ENCODE measurements at places on chromosomes 1 and 21.

- no peak for DNase-seq
These were observed 25.7 kb downstream of the LY9 start for GRCh38 chr1:160821627-160822026.

DNA sequence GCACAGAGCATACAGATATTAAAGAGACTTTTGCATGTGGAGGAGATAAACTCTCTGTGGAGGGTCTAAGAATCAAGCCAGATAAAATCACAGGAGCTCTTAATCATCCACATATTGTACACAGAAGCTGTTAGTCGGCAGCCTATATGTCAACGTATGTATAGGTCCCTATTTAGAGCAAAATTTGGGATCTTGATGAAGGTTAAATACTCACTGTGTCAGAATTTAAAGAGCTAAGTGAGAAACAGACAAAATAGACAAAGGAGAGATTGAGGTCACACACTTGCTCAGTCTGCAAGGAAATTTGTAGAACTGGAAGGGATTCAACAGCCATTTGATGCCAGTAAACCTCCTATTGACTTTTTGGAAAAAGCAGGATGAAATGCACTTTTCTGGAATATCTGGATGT is 4.1 kb upstream of the IRF2BP2 start:
- no peak for DNase-seq

DNA sequence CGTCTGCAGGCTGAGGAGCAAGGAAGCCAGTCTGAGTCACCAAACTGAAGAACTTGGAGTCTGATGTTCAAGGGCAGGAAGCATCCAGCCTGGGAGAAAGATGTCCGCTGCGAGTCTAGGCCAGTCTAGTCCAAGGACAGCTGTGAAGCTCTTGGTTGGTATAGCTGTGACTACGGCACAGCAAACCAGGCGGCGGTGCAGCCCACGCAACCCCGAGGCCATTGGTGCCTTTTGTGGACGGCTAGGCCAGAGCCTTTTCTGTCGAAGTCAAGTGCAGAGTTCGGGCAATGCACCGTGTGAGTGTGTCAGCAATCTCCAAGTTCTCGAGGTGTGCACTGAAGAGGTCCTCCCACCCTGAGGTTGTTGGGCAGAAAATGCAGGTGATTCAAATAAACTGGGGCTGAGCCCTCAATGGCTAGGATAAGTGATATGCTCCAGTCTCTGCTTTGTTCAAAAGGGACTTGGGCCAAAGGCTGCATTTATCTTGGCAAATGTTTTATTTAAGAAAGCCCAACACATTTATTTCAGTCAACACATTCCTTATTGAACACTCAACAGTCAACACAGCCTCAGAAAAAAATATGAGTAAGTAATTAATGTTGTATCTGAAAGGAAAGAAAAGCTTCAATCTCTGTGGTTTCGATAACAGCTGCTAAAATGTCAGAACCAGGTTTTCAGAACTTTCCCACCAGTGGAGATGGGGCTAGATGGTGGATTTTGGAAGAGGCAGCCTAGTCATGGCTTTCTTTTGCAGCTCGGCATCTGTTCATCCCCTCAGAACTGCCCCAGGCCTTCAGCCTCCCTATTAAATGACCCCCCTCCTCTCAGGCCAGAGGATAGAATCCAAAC is 78.1 kb upstream of the COX20 start:
- no peak for DNase-seq

GRCh38 chr1:224430511-224431113 is 4.0 kb downstream of the WDR26 start:
- DNase-seq: peak; percentile 78

DNA sequence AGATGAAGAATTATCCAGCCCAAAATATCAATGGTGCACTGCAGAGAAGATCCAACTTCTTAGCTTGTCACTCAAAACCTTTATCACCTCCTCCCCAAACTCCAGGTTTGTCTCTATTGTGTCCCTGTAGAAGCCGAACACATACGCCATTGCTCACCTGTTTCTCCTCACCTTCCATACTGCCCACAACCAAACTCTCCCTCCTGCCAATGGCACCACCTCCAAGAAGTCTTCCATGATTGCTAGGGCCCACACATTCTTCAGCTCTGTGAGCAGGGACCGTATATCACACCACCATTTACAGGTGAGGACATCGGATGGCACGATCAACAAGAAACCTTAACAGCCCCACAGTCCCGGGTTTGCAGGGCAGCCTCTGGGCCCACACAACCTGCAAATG is 2.2 kb downstream of the LAPTM5 start:
- DNase-seq: no peak

- peak; percentile 77 for DNase-seq
These were observed 60.0 kb upstream of the ATP5PO start for GRCh38 chr21:33975548-33976081.

GRCh38 chr1:194047206-194047605 is 860.8 kb upstream of the B3GALT2 start:
- DNase-seq: no peak

DNA sequence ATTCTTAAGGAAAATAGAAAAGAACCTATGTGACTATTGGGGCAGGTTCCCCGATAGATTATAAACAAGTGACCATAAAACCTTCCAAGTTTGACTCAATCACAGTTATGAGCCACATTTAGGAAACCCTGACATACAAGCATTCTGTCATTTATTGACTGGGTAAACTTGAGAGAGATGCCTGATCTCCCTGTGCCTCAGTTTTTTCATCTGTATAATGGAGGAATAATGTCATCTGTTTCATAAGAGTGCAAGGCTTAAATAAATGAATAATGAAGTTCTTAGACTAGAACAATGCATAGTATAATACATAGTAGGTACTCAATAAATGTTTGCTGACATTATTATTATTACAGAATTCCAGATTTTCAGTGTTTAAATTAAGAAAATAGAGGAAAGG is 18.9 kb upstream of the EEIG2 start:
- DNase-seq: no peak

DNA sequence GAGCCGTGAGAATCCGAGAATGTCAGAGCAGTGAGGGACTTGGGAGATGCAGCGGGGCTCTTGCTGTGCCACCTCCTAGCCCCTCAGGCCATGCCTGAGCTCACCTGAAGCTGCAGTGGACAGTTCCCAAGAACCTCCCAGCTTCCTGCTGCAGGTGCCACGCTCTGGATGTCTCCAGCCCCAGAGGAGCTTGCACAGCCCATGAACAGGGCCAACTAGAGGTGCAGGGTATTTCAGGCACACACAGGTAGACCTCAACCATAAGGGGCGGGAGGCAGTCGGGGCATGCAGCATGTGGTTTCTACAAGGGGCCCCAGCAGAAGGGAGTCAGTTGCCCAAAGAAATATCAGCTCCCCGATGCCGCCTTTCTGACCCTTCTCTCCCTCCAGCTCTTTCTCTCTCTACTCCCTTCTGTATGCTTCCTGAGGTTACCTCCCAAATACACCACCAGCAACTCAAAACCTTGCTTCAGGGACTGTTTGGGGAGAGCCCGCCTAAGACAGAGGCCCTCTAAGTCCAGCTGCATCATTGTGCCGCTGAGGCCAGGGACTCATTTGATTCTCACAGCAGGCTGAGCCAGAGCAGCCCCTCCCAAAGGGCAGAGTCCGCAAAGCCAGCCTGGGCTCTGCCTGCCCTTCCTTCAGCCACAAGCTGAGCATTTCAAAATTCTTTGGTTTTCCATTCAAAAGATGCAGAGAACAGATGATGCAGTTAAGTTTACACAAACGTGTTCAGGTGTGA is 209.8 kb downstream of the MATN1 start:
- DNase-seq: no peak

- DNase-seq: no peak
These were observed 51.4 kb upstream of the GJA8 start for GRCh38 chr1:147851149-147851548.

DNA sequence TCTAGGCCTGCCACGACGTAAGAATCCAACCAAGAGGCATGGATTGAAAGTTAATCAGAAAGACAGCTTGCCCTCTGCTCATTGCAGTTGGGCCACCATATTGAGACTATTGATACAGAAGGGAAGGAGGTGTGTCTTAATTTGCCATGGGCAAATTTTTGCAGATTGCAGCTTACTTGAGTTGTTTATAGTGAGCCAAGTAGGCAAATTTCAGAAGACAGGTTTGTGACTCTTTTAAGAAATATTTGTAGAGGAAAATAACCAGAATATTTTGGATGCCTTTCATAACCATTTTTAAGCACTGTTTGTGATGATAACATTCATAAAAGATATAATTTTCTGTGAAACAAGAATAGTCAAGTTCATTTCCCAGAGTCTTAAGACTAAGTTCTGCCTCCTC is 74.1 kb downstream of the PRDM2 start:
- DNase-seq: no peak

DNA sequence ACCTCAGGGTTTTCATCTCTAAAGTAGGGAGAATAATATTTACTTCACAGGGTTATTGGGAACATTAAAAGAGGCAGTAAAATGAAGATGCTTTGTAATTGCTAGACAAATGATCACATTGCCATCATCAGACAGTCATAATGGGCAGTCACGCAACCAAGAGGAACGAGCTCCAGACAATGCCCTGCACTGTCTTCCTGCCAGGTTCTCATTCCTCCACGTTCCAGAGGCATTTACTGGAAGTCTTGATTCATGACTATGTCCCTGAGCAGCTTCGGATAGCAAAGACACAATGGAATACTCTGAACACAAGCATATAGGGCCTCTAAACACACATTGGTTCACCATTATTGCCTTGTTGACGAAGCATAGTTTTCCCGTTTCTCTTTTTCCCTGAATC is 389.7 kb downstream of the NTNG1 start:
- DNase-seq: no peak

DNA sequence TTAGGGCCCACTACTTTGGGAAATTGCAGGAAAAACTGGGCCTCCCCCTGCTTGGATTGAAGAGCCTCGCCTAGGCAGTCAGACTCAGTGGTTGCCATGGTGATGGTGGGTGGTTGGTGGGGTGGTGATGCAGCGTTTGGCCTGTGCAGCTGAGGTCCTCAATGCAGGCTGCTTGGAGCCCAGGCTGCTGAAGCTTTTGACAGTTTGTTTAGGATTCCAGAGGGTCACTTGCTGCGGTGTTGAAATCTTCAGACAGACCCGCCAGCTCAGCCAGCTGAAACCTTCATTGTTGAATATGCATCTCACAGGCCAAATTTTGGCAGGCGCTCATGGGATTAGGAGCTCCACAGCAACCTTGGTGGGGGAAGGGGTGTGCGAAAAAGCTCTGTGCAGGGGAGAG is 67.9 kb downstream of the CACNA1E start:
- no peak for DNase-seq

DNA sequence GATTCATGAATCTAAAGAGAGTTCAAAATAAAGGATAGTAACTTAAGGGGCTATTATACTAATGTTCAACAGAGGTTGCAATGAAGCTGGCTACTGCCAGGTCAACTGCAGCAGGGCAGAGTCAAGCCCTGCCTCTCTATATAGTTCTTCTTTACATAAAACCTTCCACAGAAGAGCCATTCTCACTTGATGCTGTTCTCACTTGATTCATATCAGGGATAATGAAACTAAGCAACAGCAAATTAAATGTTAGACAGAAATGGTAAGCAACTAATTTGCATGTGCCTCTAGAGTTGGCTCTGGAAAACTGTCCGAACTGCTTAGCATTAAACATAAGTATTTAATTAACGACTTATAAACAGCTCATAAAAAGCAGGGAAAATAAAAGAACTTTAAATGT is 17.4 kb downstream of the CCSAP start:
- no peak for DNase-seq

- no peak for DNase-seq
These were observed 2129.8 kb downstream of the NCAM2 start for GRCh38 chr21:23127973-23128372.

DNA sequence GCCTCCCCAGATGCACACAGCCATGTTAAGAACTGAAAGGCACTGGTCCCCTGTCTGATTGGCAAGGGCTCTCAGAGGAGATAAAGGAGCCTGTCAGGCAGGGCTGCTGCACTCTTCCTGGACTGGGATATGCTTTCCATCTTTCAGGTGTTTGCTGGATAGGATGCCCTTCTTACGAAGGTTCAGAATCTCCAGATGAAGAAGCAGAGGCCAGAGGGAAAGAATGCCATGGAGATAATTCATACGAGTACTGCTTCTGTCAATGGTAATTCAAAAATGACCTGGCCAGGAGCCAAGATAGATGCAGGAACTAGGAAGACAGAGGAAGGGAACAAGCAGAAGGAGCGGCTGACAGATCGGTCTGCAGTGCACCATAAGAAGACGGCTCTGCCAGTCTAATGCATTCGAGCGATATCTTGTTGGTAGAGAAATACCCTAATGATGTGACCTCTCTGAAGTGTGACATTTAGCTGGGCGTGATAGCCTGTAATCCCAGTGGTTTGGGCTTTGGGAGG is 16.6 kb upstream of the ATP2B4 start:
- no peak for DNase-seq

DNA sequence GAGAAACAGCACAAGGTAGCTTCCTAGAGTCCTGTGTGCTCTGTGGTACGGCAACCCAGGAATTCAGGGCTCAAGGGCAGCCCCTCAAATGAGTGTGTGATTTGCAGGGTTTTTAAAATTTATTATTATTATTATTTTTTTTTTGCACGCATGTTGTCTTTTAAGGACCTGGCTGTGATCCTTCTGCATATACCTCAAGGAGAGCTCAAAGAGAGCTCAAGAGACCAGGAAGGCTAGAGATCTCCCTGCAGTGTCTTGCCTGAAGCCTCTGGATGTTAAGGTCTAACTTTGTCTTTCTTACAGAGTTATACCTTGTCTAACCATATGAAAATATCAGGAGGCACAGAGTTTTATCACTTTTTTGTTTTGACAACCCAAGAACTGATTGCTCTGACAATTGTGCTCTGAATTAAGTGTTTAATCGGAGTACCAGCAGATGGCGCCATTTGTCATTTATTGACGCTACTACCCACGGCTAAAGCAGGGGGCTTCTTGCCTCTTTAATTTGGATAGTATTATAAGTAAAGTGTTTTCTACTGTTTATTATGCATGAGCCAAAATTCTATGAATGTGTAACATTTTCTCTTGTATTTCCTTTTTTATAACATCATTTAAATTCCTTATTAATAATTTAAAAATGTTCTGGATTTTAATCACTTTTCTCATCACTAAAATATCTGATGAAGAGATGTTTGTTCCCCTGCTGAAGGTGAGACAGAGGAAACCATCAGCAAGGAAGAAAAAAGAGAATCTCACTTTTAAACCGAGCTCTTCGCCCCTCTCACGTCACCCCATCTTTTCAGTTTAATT is 35.8 kb upstream of the LMO4 start:
- peak; percentile 64 for DNase-seq

- no peak for DNase-seq
These were observed 67.3 kb downstream of the RHOU start for GRCh38 chr1:228802386-228803220.

GRCh38 chr1:228963795-228964177 is 228.5 kb downstream of the RHOU start:
- DNase-seq: no peak

GRCh38 chr1:200128944-200129879 is 101.7 kb downstream of the NR5A2 start:
- peak; percentile 56 for DNase-seq

- DNase-seq: no peak
These were observed 33.3 kb downstream of the LDLRAD1 start for GRCh38 chr1:53984726-53985125.

- DNase-seq: no peak
These were observed 235.2 kb downstream of the FGGY start for GRCh38 chr1:59532102-59532501.
